ENCODE measurements at places on chromosomes 1 and 21.

DNA sequence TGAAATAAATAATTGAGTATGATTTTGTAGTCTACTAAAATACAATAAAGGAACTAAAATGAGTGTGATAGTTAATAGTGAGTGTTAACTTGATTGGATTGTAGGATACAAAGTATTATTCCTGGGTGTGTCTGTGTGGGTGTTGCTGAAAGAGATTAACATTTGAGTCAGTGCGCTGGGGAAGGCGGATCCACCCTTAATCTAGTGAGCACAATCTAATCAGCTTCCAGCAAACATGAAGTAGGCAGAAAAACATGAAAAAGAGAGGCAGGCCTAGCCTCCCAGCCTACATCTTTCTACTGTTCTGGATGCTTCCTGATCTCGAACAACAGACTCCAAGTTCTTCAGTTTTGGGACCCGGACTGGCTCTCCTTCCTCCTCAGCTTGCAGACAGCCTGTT lies 1716.6 kb downstream of the MRPL39 start:
- no peak for DNase-seq

GRCh38 chr21:28871388-28872010 lies 121.2 kb downstream of the LTN1 start:
- DNase-seq, result no peak

DNA sequence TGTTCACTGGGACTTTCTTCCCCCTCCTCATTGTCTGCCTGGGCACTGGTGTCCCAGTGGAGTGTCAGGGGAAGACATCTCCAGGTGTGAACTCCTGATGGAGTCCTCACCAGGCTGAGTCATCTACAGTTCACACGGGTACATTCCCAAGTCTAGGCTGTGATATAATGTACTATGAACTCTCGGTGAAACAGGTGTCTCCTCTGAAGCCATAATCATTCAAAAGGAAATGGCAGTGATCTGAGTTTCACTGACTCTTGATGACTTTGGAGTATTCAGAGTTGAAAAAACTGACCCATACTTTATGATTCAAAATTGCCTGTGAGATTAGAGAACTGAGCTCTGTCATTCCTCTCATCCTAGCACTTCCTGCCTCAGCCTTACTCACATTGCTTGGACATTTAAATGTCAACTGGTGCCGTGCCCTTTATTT lies 9.1 kb downstream of the LAMC2 start:
- DNase-seq, result no peak

DNA sequence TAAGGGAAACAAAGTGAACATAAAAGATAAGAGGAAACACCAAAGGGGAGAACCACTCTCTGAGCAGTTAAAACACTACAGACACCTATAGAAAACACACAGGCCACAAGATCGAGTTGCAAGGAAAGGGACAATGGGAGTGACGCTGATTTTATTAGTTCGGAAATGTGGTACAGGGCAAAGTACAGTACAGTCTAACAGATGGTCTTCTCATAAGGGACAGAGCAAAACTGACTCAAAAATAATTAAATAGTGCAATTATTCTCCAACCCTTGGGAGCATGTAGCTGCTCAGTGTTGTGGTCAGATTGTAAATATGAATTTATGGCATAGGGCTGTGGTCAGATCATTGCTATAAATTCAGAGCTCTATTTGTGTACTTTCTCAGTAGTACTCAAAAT lies 352.0 kb downstream of the USH2A start:
- DNase-seq, result no peak

- no peak for DNase-seq
Observed at GRCh38 chr1:110450929-110451328, at the start of gene PROK1. Gene PROK1 (plus strand): TSS chr1:110451149. CDS start chr1:110451217, 68 bp downstream.

- no peak for DNase-seq
Observed at GRCh38 chr1:98962156-98962555, 42.5 kb downstream of the PLPPR5 start.

DNA sequence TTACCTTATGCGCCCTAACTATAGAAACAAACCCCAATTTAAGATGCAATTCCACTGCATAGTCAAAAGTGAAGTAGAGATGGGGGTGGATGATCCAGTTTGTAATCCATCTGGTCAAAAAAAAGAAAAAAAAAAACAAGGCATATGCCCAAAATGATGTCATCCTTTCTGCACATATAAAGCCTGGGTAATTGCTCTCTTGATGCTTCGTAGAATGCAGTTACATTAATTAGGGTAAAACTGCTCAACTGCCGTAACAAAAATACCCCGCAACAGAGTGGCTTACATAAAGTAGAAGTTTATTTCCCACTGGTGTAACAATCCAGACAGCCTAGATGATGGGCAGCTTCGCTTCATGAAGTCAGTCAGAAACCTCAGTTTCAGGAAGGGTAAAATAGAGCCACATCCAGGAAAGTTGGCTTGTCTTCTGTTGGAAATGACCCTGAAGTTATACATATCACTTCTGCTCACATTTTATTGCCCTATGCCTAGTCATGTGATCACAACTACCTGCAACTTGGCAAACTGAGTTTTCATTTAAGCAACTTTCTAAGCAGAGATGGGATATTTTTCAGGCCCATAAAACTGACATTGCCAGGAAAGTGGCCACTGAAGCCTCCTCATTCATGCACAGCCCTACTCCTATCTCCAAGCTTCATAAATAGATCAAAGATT lies 221.7 kb downstream of the C1orf94 start:
- DNase-seq, result no peak

DNA sequence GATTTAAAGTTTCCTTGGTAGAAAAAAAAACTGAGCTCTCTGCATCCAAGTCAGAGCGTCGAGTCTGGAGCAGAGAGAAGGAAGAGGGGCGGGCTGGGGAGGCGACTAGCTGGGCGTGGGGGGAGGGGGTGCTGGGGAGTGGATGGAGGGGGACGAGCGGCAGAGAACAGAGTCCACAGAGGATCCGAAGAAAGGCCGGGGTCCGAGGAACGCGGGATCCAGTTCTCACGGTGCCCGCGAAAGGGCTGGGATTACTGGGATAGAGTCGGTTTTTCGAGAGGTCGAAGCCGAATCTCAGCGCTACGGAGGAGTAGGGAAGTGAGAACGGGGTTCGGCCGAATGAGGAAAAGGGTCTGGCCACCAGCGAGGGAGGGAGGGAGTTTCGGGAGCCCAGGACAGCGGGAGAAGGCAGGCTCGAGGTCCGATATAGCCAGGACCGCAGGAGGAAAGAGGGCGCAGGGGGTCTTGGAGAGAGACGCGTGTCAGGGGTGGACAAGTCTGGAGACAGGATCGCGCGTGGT lies 665 bp downstream of the DAB1 start:
- no peak for DNase-seq

DNA sequence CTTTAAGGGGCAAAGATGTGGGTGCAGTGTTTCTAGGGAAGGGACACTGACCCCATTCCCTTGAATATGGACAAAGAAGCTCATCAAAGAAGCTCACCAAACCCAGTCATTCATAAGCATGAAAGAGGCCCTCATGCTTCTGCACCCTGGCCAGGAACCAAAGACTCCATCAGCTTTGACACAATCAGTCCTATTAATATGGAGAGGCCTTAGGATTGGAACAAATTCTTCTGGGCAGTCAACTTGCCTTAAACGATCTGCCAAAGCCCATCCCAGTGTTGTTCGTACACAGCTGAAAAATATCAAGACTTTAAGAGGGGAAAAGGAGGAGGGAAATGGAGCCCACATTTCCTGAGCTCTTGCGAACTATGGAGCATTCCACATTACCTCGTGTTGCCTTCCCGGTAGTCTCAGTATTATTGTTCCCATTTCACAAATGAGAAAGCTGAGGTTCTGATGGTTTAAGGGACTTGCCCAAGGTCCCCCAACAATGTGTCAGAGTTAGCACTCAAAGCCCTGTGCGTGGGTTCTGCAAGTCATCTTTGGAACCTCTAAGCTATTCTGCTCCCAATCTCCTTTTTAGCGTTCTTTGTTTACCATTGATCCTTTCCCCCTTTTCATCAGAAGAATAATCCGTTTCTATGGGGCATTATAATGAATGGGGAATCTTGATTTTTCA lies 161.9 kb downstream of the ZBTB18 start:
- DNase-seq, result no peak

- DNase-seq, result no peak
Observed at GRCh38 chr1:7046314-7046713, 261.1 kb downstream of the CAMTA1 start.

DNA sequence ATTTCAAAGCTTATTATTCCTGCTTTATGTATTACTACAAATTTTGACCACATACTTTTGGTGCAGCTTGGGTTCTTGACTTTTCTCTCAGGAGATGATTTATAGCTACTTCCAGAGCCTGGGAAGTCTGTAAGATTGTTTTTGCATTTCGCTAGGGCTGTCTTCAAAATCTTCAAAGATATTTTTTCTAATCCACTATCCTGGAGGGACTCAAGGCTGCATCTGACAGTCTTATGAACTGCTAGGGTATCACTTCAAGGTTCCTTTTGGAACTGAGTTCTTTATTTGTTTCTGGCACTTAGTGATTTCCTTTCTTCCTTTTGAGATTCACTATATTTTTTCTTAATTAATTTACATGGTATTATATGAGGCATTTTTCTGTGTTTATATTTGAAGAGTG lies 90.0 kb upstream of the LYPLAL1 start:
- no peak for DNase-seq

DNA sequence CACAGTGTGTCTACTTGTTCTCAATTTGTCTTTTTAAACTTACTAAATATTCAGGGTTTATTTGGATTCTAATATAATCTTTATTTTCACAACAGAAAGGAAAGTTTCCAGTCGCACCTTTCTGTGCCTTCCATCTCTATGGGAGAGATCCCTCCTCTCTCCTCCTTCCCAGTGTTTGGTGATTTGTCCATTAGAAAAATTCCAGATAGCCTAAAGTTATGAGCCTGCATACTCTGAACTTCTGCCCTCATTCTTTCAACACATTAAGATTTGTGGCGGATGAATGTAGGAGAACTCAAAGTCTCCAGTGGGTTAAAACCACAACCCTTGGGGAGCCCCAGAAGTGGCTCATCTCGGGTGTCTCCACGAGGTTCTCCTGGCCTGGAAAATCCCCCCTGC lies 3.6 kb downstream of the NHLH2 start:
- DNase-seq, result no peak

DNA sequence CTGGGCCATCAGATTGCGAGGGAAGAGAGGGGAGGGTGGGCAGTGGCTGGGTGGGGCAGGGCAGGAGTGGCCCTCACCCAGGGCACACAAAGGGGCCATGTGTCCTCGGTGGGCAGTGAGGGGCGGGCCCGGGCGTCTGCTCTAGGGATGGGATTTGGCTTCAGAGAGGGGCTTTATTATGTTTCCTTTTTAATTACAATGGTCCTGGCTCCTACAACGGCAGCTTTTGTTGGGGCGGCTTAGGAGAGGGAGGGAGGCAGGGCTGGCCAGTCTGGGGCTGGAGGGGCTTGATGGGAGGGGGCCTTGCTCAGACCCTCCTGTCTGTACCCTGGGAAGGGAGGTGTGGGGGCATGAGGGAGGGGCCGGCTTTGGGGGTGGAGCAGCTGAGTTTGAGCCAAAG lies 102.8 kb upstream of the WNT4 start:
- no peak for DNase-seq

GRCh38 chr1:167499106-167499505 lies 19.2 kb downstream of the CD247 start:
- no peak for DNase-seq

DNA sequence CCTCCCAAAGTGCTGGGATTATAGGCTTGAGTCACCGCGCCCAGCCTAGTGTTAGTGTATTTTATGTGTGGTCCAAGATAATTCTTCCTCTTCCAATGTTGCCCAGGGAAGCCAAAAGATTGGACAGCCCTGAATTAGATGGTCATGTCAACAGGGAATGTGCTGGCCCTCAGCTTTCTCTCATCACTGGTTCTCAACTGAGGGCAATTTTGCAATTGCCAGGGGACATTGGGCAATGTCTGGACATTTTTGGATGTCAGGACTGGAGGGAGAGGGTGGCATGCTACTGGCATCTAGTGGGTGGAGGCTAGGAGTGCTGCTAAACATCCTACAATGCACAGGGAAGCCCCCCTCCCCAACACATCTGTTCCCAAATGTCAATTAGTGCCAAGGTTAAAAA lies 95.0 kb downstream of the LAMC2 start:
- DNase-seq, result no peak

DNA sequence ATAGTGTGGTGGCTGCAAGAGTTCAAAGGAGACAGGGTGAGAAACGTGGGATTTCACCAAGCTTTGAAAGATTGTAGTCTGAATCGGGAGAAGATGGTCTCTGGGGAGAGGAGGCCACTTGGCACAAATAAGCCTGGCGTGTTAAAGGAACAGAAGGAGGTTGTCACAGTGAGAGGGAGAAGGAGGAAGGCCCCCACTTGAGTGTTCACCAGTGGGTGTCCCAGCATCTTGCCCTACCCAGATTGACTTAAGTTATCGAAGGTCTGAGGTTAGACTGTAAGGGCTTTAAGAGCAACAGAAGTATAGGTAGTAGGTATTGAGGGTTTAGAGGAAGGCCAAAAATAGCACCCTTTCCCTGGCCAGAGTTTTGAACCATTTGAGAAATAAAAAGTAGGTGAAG lies 48.0 kb downstream of the BACH1 start:
- no peak for DNase-seq

DNA sequence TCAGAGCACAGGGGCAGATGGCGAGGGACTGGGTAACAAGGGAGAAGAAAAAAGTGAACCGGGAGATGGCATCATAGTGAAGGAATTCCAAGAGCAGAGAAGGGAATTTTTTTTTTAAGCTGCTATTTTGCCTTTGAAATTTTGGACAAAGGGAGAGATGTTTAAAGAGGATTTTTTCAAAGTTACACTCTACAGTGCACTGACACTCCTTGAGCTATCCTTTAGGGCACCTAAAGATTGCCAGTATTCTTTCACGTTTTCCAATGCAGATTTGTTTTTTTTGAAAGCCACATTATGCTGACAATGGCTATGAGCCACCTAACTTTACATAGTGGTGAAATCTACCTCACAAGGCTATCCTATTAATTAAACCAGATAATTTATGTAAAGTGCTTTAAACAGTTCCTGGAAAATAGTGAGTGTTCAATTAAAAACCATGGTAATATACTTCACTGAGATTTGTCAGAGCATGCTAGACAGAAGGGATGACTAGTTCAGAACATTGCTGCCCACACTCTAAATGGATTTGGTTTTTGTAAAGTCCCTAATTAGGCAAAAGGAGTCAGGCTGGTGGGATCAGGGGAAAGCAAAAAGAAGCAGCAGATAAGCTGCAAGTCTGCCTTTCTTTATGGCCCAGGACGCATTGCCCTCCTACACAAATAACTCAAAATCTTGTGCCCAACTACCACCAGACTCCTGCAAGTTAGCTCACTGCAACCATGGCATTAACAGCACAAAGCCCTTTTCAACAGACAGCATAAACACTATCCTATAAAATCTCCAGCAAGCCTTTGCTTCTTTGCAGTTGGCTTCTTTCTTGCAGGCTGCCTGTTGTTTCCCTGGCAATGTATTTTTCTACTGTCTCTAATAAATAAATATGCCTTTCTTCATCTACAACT lies 53.9 kb downstream of the PRDX6 start:
- no peak for DNase-seq

GRCh38 chr1:227735539-227736285 lies 477 bp downstream of the SNAP47 start:
- DNase-seq, result no peak

DNA sequence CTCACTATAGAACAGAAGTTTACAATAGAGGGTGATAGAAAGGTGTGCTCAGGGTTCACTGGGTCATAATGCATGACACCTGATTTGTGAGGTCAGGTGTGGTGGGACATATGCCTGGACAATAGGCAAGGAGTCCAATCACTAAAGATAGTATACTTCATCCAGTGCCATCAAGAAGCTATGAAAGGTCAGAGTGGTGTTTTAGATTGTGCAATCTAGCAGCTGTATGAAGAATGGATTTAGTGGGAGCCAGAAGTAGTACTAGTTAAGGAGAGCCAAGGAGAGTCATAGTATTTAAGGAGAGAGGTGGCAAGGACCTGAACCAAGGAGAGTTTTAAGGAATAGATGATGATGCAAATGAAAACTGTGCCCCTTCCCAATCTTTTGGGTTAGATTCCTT lies 80.6 kb upstream of the C1orf105 start:
- no peak for DNase-seq
